NCI-H69 (cell line): ENCODE measurements at places on chromosomes 11 and 22.

DNA sequence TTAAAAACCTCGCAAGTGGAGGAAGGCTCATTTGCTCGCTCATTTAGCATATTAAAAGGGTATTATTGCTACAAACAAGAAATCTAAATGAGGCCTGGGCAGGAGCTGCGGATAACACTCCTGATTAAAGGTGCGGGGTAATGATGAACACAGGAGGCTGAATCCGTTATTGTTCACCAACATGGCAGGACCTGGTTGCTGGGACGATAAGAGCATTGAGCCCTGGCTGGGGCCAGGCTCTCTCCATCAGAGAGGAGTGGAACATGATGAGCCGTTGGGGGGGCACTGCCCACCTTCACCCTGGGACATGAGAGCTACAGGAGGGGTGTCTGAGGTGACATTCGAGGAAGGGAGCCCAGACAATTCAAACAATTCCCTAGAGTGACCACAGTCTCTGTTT, 211.7 kb downstream of the NXPE2 start:
- no peak for DNase-seq

- no peak for DNase-seq
Measured at GRCh38 chr11:61334434-61335354, 1.7 kb downstream of the TKFC start.

DNA sequence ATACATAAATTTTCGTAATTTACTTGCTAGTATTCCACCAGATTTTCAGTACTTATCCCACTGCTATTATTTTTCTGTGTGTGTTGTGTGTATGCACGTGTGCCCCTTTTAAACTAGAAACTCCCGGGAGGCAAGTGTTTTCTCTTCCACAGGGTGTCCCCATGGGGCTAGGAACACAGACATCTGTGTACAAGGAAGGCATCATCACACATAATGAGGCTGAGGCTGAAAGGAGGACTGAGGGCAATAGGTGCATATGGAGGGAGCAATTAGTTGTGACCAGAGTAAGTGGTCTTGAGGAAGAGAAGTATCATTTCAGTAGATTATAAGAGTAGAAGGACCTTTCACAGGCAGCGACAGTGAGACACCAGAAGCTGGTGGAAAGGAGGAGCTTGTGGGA, 2.1 kb upstream of the DPAGT1 start:
- peak; percentile 92 for DNase-seq

GRCh38 chr11:13168271-13168670, 109.3 kb upstream of the BMAL1 start:
- peak; percentile 77 for DNase-seq

- DNase-seq = no peak
Measured at GRCh38 chr11:117815262-117815803, 9.2 kb downstream of the FXYD2 start.

DNA sequence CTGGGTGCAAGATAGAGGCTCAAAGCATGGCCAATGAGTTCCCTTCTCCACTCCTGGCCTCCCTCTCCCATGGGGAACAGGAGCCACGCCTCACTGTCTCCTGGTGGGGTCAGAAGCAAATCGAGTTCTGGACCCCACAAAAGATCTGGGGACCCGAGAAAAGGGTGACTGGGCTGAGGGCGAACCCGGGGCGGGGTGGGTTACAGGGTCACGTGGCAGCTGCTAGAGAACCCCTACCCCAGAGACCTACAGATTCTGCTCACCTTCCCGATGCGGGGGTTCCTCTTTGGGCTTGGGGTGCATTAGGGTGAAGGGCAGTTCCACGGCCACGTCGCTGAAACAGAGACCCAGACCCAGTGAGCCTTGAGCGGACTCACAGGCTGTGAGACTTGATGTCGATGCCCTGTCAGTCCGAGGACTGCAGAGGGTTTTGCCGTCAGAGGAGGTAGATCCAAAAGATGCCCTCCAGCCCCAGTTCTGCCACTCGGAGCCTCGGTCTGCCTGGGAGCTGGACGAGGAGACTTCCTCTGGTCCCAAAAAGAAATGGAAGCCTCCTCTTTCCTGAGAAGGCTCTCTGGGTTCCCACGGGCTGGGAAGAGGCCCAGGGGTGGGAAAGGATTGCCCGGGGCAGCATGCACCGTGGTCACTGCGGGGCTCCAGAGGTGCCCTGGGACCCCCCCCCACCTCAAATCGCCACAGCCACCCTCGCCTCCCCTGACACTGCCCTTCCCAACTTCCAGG, 28.2 kb downstream of the TPBGL start:
- DNase-seq = no peak

DNA sequence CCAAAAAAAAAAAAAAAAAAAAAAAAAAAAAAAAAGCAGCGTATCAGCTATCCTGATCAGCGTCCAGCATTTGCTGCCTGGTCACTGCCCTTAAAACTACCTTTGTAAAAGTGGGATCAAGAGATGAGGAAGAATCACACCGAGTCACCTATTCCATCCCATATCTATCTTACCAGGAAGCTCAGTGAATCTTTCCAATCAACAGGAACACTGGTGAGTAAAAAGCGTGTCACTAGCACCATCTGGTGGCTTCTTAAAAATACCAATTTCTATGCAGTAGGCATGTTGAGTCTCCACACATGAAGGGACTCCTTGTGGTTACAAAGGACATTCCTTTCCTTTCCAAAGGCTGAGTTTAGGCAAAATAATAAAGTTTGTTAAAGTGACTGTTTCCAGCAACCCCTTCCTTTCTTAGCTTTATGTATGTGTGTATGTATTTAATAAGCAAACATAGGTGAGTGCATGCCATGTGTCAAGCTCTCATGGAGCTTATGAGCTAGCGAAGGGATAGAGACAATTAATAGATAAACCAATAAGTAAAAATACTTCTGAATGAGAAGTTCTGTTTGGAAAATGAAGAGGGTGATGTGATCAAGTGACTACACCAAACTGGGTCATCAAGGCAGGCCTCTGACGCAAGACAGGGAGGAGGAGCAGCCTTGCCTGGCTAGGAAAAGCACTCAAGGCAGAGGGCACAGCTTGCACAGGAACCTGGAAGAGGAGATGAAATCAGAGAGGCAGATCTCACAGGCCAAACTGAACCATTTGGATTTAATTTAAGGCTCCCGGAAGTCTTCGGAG, 13.9 kb upstream of the TP53AIP1 start:
- DNase-seq = peak; percentile 84
